ENCODE measurements at places on chromosomes 11 and 22. TPM values are rescaled to one million over a fixed set of nuclear protein-coding genes. Genes with fewer than 3 reads are reported as not detected.

Gene ACRV1
- total RNA-seq: not detected

- no peak overlapping the region for H3K4me3 ChIP-seq
- no peaks in the 10 kb centered on the region for H3K27me3 ChIP-seq
- peaks cover 22% of the 10 kb centered on the region for H3K36me3 ChIP-seq
- H3K4me1 ChIP-seq: peaks cover 17% of the 10 kb centered on the region
- DNase-seq: no peak
Measured at GRCh38 chr22:41597635-41597953, 8.0 kb upstream of the PMM1 start.

- H3K36me3 ChIP-seq: peaks cover 7% of the 10 kb centered on the region
- peaks cover 23% of the 10 kb centered on the region for H3K4me1 ChIP-seq
- no peak for DNase-seq
- H3K4me3 ChIP-seq: no peak overlapping the region
- H3K27me3 ChIP-seq: no peaks in the 10 kb centered on the region
- no peak overlapping the region for H3K27ac ChIP-seq
Measured at GRCh38 chr11:3046641-3047040, 10.6 kb downstream of the CARS1 start.

- H3K4me1 ChIP-seq: no peaks in the 10 kb centered on the region
- H3K27me3 ChIP-seq: no peaks in the 10 kb centered on the region
- H3K36me3 ChIP-seq: no peaks in the 10 kb centered on the region
Measured at GRCh38 chr11:27247660-27248059, 115.4 kb downstream of the CCDC34 start.

GRCh38 chr22:20019661-20020532, 1.0 kb upstream of the TANGO2 start:
- H3K36me3 ChIP-seq: no peaks in the 10 kb centered on the region
- no peak for DNase-seq
- H3K27ac ChIP-seq: peak overlapping the region; percentile 90
- H3K27me3 ChIP-seq: no peaks in the 10 kb centered on the region
- no peak overlapping the region for H3K4me3 ChIP-seq

- H3K27me3 ChIP-seq: no peaks in the 10 kb centered on the region
- no peak overlapping the region for H3K4me3 ChIP-seq
- no peaks in the 10 kb centered on the region for H3K36me3 ChIP-seq
- no peaks in the 10 kb centered on the region for H3K4me1 ChIP-seq
- no peak for DNase-seq
- H3K27ac ChIP-seq: no peak overlapping the region
Measured at GRCh38 chr11:25065746-25066145, 568.9 kb downstream of the LUZP2 start.

DNA sequence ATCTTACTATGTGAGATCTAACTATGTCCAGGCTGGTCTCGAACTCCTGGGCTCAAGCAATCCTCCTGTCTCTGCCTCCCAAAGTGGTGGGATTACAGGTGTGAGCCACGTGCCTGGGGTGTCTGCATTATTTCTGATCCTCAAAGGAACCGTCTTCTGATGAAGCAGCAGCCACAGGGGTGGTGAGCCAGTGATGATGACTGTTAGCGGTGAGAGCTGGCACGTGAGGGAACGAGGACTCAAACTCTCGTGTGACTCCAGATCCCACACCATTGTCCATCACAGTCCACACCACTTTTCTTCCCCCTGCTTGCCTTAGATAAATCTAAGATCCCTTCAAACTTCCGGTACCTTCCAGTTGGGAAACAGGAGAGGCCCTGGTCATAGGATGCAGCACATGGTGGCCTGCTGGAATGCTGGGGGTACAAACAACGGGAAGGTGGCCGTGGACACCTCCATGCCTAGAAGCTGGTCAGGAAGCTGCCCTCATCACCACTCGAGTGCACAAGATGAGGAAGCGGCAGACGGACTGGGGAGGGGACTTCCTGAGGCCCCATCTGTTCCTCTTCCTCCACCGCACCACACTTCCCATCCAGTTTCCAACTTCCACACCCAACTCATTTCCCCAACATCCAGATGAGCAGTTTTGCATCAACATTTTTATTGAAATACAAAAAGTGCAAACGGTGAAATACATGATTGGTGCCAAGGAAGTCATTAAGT, 23.8 kb downstream of the ARHGAP1 start:
- H3K27ac ChIP-seq: peak overlapping the region; percentile 88
- DNase-seq: no peak
- H3K4me3 ChIP-seq: no peak overlapping the region
- H3K36me3 ChIP-seq: no peaks in the 10 kb centered on the region

GRCh38 chr11:75639762-75640181, 29.1 kb downstream of the MAP6 start:
- H3K27ac ChIP-seq: no peak overlapping the region
- no peaks in the 10 kb centered on the region for H3K36me3 ChIP-seq
- no peak overlapping the region for H3K4me3 ChIP-seq
- peak; percentile 83 for DNase-seq
- H3K27me3 ChIP-seq: no peaks in the 10 kb centered on the region
- H3K4me1 ChIP-seq: peaks cover 4% of the 10 kb centered on the region

GRCh38 chr11:6417907-6418556, 862 bp downstream of the APBB1 start:
- H3K36me3 ChIP-seq: no peaks in the 10 kb centered on the region
- peak overlapping the region; percentile 78 for H3K4me3 ChIP-seq
- no peaks in the 10 kb centered on the region for H3K27me3 ChIP-seq
- peak; percentile 42 for DNase-seq

GRCh38 chr11:42390116-42390515, 921.7 kb upstream of the API5 start:
- no peak for DNase-seq
- H3K27me3 ChIP-seq: no peaks in the 10 kb centered on the region
- no peak overlapping the region for H3K27ac ChIP-seq
- H3K4me3 ChIP-seq: no peak overlapping the region

- DNase-seq: no peak
- no peaks in the 10 kb centered on the region for H3K4me1 ChIP-seq
- H3K4me3 ChIP-seq: no peak overlapping the region
- peaks cover 14% of the 10 kb centered on the region for H3K36me3 ChIP-seq
- no peak overlapping the region for H3K27ac ChIP-seq
Measured at GRCh38 chr11:9790703-9791102, 126.8 kb downstream of the SWAP70 start.

Gene CBX7
- 89.2 TPM for total RNA-seq

Gene GNG3
- 3.2 TPM for total RNA-seq

DNA sequence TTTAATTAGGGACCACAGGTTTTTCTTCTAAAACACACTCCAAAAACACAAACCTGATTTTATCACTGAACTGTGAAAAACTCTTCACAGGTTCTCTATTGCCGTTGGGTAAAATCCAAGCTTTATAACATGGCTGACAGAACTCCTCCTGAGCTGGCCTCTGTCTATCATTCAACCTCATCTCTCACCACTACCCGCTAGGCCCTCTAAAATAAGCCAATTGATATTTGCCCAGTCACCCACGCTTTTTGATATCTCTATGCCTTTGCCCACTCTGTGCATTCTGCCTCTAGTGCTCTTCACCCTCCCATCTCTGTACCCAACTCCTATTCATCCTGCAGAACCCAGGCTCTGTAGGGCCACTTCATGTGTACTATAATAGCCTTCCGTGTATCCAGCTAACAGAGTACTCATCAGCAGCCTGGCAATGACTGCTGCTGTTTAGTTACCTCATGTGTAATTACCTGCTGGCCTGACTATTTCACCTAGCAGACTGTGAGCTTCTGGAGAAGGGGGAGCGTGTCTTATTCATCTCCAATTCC, 1.1 kb upstream of the CNGA4 start:
- no peak overlapping the region for H3K27ac ChIP-seq
- H3K36me3 ChIP-seq: no peaks in the 10 kb centered on the region
- no peak overlapping the region for H3K4me3 ChIP-seq
- no peaks in the 10 kb centered on the region for H3K4me1 ChIP-seq
- no peak for DNase-seq
- no peaks in the 10 kb centered on the region for H3K27me3 ChIP-seq

Gene C22orf31
- not detected for total RNA-seq

Gene CNGA4
- total RNA-seq: 0.06 TPM

Gene ALDH3B2
- not detected for total RNA-seq

Gene EHF
- 0.88 TPM for total RNA-seq

Gene POU2AF1
- 0.71 TPM for total RNA-seq

DNA sequence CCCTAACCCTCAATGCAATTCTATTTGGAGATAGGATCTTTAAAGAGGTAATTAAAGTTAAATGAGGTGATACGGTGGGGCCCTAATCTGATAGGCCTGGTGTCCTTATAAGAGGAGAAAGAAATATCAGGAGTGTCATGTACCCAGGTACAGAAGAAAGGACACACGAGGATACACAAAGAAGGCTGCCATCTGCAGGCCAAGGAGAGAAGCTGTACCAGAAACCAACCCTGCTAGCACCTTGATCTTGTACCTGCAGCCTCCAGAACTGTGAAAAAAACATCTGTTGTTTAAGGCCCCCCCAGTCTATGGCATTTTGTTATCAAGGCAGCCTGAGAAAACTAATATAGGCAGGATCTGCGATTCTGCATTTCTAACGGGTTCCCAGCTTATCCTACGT, 44.2 kb downstream of the FBXO7 start:
- H3K27ac ChIP-seq: no peak overlapping the region
- no peak for DNase-seq
- no peaks in the 10 kb centered on the region for H3K27me3 ChIP-seq
- H3K36me3 ChIP-seq: no peaks in the 10 kb centered on the region
- no peak overlapping the region for H3K4me3 ChIP-seq

DNA sequence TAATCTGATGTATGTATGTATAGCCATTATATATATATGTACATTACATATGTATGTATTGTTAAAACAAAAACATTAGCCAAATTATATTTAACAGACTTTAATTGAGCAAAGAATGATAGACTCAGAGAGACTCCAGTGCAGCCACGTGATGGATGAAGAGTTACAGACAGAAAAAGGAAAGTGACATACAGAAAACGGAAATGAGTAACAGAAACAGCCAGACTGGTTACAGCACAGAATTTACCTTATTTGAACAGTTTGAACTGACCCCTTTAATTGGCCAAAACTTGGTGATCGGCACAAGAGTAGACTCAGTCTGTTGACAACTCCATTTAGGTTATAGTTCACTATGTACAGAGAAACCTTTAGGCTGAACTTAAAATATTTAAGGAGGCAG, 35.0 kb downstream of the CHORDC1 start:
- H3K4me3 ChIP-seq: no peak overlapping the region
- peaks cover 8% of the 10 kb centered on the region for H3K4me1 ChIP-seq
- H3K36me3 ChIP-seq: no peaks in the 10 kb centered on the region
- no peak for DNase-seq
- H3K27ac ChIP-seq: no peak overlapping the region

- no peak for DNase-seq
- H3K27ac ChIP-seq: no peak overlapping the region
- H3K4me3 ChIP-seq: no peak overlapping the region
- no peaks in the 10 kb centered on the region for H3K27me3 ChIP-seq
Measured at GRCh38 chr11:92316106-92316809, 91.6 kb downstream of the FAT3 start.

GRCh38 chr11:30485756-30486155, 100.4 kb downstream of the MPPED2 start:
- DNase-seq: no peak
- H3K27ac ChIP-seq: no peak overlapping the region
- no peaks in the 10 kb centered on the region for H3K36me3 ChIP-seq

DNA sequence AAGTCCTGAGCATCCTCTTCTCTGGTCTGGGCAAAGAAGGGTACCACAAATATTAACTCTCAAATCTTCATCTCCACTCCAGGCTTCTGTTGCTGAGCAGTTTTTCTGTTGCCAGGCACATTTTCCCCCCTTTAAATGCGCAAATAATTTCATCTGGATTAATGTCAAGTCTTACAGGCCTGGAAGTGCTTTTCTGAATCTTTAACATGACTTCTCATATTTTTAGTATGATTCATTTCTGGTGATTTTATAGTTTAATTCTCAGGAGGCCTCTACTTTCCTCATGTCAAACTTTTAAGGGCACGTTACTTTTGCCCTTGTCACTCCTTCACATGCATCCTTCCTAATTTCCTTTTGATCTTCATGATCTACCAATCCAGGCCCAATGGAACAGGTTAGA, 510.2 kb downstream of the METTL15 start:
- no peaks in the 10 kb centered on the region for H3K4me1 ChIP-seq
- no peaks in the 10 kb centered on the region for H3K36me3 ChIP-seq
- no peak overlapping the region for H3K27ac ChIP-seq
- no peak for DNase-seq

DNA sequence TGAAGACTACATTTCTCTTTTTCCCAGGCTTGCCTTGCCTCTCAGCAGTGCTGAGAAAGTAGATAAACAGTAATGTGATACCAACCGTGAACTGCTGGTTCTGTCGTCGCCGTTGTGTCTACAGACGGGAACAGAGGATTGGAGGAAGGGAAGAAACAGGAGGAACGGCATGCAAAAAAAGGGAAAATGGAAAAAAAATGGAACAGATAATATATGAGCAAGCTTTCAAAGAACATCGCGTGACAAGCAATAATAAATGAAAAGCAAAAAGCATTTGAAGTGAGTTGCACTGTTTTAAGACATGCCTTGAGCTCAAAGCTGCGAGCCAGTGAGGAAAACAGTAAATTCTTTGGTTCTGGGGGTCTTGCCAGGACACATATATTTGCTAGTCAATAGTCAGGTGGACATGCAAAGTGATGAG, 305.9 kb downstream of the CADM1 start:
- no peak overlapping the region for H3K4me3 ChIP-seq
- DNase-seq: no peak
- H3K27me3 ChIP-seq: no peaks in the 10 kb centered on the region
- no peak overlapping the region for H3K27ac ChIP-seq
- no peaks in the 10 kb centered on the region for H3K36me3 ChIP-seq
- no peaks in the 10 kb centered on the region for H3K4me1 ChIP-seq

- H3K27ac ChIP-seq: no peak overlapping the region
- H3K4me3 ChIP-seq: no peak overlapping the region
- H3K4me1 ChIP-seq: peaks cover 3% of the 10 kb centered on the region
- H3K27me3 ChIP-seq: no peaks in the 10 kb centered on the region
Measured at GRCh38 chr22:37032535-37033460, 13.3 kb downstream of the MPST start.

Gene C1QTNF5
- 46.9 TPM for total RNA-seq

- peaks cover 35% of the 10 kb centered on the region for H3K4me1 ChIP-seq
- no peak overlapping the region for H3K4me3 ChIP-seq
- peak; percentile 95 for DNase-seq
- H3K27ac ChIP-seq: peak overlapping the region; percentile 78
Measured at GRCh38 chr11:61693922-61694601, 13.9 kb downstream of the DAGLA start.

DNA sequence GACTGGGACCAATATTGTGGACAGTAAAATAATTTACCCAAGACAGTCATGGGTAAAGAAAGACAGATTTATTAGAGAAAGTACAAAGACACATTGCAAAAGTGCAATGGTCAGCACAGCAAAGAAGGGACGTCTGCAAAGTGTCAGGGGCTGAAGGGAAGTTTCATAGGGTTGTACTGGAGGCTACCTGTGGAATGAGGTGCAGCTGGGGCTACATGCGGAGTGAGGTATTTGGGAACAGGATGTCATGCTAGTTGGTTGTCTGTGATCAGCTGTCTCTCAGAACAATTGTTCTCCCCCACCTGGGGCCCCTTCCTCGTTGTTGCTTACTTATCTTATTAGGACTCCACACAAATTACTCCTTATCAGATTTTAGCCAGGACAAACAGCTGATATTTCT, 11.4 kb upstream of the APOL3 start:
- H3K4me3 ChIP-seq: no peak overlapping the region
- DNase-seq: no peak
- no peak overlapping the region for H3K27ac ChIP-seq
- H3K27me3 ChIP-seq: no peaks in the 10 kb centered on the region
- H3K4me1 ChIP-seq: no peaks in the 10 kb centered on the region

Gene ADM2
- total RNA-seq: 0.43 TPM

- H3K27me3 ChIP-seq: no peaks in the 10 kb centered on the region
- H3K27ac ChIP-seq: no peak overlapping the region
- no peak for DNase-seq
- H3K4me3 ChIP-seq: no peak overlapping the region
- no peaks in the 10 kb centered on the region for H3K36me3 ChIP-seq
Measured at GRCh38 chr11:73528483-73529203, 69.3 kb downstream of the FAM168A start.
